Liver (tissue), 10 donors: ENCODE measurements at places on chromosomes 1 and 21.

- DNase-seq: no peak
These were observed 32.5 kb upstream of the SARS1 start for GRCh38 chr1:109181085-109181806.

DNA sequence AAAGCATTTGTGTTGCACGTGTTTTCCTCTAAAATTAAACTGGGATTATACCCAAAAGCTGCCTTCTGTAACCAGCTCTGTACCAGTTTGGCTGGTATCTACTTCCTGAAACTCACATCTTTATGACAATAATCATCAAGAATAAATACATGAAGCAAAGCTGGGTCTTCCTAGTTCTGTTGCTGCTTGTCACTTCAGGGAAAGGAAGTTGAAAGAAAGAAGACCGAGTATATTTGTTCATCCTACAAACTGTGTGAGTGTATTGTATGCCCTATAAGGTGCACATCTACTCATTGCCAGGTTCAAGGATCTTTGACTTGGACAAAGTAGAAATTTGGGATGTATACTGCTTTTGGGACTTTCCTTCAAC is 29.1 kb upstream of the IFNGR2 start:
- DNase-seq: no peak

DNA sequence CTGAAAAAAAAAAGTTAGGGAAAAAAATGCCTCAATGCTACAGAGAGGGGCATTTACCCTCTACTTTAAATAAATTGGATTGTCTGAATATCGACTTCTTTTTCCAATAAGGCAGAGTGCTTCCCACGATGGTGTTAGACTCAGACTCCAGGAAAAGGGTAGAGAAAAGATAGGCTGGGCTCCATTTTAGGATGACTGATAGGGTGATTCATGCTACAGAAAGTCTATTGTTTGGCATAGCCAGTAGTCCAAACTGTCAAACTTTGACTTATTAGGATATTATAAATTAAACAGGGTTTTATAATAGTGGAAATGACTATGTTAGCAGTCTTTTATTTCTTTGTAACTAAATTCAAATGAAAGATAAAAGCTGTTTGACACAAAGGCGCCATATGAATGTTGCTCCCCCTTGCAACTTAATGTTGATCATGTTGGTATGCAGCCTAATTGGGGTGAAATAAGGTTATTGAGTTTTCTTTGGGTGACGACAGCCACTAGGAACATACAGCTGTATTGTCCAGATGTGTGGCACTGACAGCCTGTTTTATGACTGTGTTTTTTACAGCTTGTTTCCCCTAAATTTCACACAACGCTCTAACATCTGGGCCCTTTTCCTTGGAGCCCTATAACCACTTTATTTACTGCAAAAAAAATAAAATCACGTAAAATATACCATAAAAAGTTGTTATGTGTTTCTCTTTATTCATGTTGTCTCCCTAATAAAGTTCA is 69.3 kb downstream of the SPAG17 start:
- no peak for DNase-seq

DNA sequence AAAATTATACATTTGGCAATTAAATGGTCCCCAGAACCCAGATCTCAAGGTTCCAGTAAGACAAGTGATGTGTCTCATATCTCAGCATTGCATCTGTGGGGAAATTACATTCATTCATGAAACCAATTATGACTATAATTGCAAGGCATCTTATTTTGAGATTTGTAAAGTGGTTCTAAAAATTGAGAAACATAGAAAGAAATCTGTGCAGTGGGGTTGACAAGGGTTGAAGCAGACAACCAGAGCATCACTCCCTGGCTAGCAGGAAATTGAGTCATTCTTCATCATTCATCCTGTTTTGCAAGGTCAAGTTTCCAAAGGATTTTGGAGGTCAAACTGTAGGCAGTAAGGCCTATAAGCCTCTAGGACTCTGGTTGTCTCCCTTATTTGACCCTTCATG is 25.1 kb upstream of the MROH9 start:
- DNase-seq: no peak

GRCh38 chr21:34834852-34835501 is 166.2 kb downstream of the CLIC6 start:
- DNase-seq: no peak

DNA sequence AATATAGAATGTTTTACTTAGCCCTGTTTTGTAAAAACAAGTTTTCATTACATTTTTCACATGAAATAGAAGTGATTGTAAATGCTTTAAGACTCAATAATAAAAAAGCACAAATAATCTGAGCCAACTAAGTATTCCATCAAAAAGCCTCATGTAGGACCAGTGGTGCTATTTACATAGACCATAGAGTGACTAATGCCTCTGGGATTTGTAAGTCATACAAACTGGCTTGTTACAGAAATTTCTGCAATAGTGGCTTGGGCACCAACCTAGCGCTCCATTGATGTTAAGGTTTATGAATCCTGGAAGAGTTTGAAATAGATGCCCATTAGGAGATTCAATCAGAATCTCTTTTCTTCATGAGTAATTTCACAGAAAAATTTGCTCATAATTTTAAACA is 31.9 kb downstream of the ZMYM1 start:
- no peak for DNase-seq

GRCh38 chr1:181100934-181101333 is 12.4 kb downstream of the IER5 start:
- DNase-seq: no peak

GRCh38 chr1:228364706-228365213 is 41.9 kb downstream of the TRIM11 start:
- no peak for DNase-seq

- no peak for DNase-seq
These were observed 26.5 kb downstream of the CAMK1G start for GRCh38 chr1:209609791-209610630.

DNA sequence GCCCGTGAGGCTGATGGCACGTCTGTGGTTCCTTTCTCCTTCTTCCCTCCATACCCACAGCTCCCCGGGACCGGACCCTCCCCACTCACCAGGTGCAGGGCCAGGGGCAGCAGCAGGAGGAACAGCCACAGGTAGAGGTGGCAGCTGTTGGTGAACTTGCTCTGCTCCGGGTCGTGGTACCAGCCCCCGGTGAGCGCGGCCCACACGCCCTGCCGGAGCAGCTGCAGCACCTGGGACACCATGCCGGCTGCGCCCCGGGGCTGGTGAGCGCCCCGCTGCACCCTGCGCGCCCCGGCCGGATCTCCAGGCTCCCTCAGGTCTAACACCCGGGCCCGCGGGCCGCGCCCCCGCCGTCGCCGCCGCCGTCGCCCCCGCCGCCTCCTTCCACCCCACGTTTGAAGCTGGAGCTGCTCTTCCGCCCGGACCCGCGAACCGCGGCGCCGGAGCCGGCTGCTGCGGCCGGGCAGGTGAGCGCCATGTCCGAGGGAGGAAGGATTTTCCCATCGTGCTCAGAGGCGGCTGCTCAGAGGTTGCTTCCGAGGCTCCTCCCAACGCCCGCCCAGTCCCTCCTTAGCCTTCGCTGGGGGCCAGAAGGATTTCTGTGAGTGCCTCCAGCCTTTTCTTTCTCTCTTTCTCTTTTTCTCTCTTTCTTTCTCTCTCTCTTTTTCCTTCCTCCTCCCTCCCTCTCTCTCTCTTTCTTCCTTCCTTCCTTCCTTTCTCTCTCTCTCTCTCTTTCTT is at the start of gene PCNX2:
Gene PCNX2 (minus strand): TSS at position 489 of the 738 bp plus-strand sequence. CDS start 247 bp downstream, at position 242.
- no peak for DNase-seq
